Aorta (tissue), 5 donors: ENCODE measurements at places on chromosomes 1 and 21. TPM values are rescaled to one million over a fixed set of nuclear protein-coding genes. Genes with fewer than 3 reads are reported as not detected.
A peak's percentile ranks its signal among the peaks of the same experiment; 100 is the strongest.

- DNase-seq, result peak; percentile 82
- H3K27ac ChIP-seq, result no peak overlapping the region
- no peaks in the 10 kb centered on the region for H3K36me3 ChIP-seq
- no peaks in the 10 kb centered on the region for H3K4me1 ChIP-seq
Observed at GRCh38 chr1:42035205-42035829, 116.6 kb upstream of the HIVEP3 start.

DNA sequence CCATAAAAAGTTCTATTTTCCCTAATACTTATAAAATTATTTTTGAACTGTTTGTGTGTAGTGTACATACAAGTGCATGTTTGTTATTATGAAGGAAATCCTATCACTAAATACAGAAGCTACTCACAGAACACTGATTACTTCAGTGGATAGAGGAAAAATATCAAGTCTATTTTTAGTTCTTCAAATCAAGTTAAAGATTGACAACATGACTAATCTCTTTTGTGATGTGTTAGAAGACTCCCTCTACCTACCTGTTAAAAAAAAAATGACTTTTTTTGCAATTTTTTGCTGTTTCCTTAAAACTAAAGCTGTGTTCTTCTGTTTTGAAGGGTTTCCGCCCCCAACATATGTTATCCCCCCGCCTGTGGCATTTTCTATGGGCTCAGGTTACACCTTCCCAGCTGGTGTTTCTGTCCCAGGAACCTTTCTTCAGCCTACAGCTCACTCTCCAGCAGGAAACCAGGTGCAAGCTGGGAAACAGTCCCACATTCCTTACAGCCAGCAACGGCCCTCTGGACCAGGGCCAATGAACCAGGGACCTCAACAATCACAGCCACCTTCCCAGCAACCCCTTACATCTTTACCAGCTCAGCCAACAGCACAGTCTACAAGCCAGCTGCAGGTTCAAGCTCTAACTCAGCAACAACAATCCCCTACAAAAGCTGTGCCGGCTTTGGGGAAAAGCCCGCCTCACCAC is 45.5 kb downstream of the NCF2 start:
- H3K4me3 ChIP-seq, result no peak overlapping the region
- no peaks in the 10 kb centered on the region for H3K4me1 ChIP-seq
- H3K27ac ChIP-seq, result no peak overlapping the region
- DNase-seq, result no peak
- peaks cover 3% of the 10 kb centered on the region for H3K36me3 ChIP-seq

- H3K36me3 ChIP-seq, result no peaks in the 10 kb centered on the region
- H3K27ac ChIP-seq, result no peak overlapping the region
- DNase-seq, result no peak
- H3K4me3 ChIP-seq, result no peak overlapping the region
- H3K4me1 ChIP-seq, result no peaks in the 10 kb centered on the region
Observed at GRCh38 chr1:58454385-58454784, 92.1 kb downstream of the OMA1 start.

GRCh38 chr1:59126366-59126765 is 170.5 kb upstream of the FGGY start:
- no peak overlapping the region for H3K27ac ChIP-seq
- peaks cover 2% of the 10 kb centered on the region for H3K4me1 ChIP-seq
- H3K36me3 ChIP-seq, result no peaks in the 10 kb centered on the region
- no peak overlapping the region for H3K4me3 ChIP-seq

DNA sequence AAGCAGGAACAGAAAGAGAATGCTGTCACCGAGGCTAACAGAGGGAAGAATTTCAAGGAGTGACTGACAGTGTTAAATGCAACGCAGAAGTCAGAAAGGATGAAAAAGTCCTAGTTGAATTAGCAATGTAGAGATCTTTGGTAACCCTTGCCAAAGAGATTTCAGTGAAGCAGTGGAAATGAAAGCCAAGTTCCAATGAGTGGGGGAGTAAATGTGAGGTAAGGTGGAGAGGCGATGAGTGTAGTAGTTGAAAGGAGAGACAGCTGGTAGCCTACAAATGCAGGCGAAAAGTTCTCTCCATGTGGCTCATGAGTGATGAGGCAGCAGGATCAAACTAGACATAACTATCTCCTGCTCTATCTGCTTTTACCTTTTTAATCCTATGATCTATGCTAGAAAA is 74.6 kb upstream of the IPO9 start:
- H3K4me1 ChIP-seq, result peaks cover 19% of the 10 kb centered on the region
- no peak for DNase-seq
- no peaks in the 10 kb centered on the region for H3K27me3 ChIP-seq
- no peak overlapping the region for H3K4me3 ChIP-seq

DNA sequence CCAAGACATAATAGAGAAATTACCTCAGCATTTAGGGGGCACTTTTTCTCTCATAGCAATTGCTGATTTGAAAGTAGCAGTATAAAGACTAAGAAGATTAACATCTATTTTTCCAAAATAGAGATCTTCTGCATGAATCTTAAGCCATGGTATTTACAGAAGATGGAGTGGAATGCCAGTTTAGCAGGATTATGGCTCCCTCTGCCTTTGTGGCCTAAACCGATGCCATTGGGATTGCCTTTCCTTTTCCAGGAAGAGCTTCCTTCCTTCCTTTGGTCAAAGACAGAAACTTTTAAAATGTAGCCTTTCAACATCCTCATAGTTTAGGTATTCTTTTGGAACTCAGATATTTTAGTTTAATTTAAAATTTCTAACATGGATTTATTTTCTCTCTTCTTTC is 39.4 kb downstream of the CFHR5 start:
- DNase-seq, result no peak
- H3K4me1 ChIP-seq, result no peaks in the 10 kb centered on the region
- no peaks in the 10 kb centered on the region for H3K36me3 ChIP-seq
- H3K27me3 ChIP-seq, result no peaks in the 10 kb centered on the region
- H3K4me3 ChIP-seq, result no peak overlapping the region
- no peak overlapping the region for H3K27ac ChIP-seq

DNA sequence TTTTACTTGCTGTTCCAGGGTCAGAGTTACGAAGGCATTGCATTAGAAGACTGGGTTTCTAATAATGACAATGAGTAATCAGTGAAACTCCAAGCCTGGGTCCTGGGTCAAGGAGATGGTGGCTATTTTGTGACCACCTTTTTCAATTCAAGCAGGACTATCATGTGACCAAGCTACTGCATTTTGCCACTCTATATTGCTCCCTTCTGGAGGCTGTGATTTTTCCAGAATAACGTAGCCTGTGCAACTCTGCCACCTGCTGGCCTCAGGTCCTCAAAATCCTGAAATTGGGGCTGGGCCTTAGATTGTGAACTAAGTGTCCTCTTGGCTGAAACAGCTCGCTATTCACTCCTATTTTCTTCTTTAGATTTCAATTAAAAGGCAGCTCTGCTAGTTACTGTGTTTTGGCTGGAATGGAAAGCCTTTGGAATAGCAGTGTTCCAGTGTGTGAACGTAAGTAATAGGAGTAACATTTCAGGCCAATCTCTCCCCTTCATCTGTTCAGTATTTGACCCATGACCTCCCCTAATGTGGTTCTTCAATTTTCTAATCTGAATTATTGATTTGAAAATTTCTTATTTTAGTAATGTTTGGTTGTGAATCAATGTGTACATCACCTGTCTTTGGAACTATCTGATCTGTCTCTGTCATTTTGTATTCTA is 52.9 kb upstream of the CD46 start:
- no peak overlapping the region for H3K4me3 ChIP-seq
- no peaks in the 10 kb centered on the region for H3K4me1 ChIP-seq
- H3K27ac ChIP-seq, result no peak overlapping the region
- no peaks in the 10 kb centered on the region for H3K36me3 ChIP-seq

- H3K27me3 ChIP-seq, result no peaks in the 10 kb centered on the region
- H3K36me3 ChIP-seq, result no peaks in the 10 kb centered on the region
- H3K4me3 ChIP-seq, result no peak overlapping the region
- no peak overlapping the region for H3K27ac ChIP-seq
- no peak for DNase-seq
- no peaks in the 10 kb centered on the region for H3K4me1 ChIP-seq
Observed at GRCh38 chr21:36127977-36128376, 6.9 kb upstream of the CBR3 start.

- H3K36me3 ChIP-seq, result no peaks in the 10 kb centered on the region
- peak overlapping the region; percentile 79 for H3K27ac ChIP-seq
- no peak overlapping the region for H3K4me3 ChIP-seq
- DNase-seq, result no peak
- H3K4me1 ChIP-seq, result no peaks in the 10 kb centered on the region
Observed at GRCh38 chr1:183821889-183822611, 17.1 kb downstream of the RGL1 start.

GRCh38 chr1:210571356-210572284 is 242.9 kb downstream of the HHAT start:
- no peaks in the 10 kb centered on the region for H3K36me3 ChIP-seq
- no peaks in the 10 kb centered on the region for H3K4me1 ChIP-seq
- H3K27ac ChIP-seq, result no peak overlapping the region

DNA sequence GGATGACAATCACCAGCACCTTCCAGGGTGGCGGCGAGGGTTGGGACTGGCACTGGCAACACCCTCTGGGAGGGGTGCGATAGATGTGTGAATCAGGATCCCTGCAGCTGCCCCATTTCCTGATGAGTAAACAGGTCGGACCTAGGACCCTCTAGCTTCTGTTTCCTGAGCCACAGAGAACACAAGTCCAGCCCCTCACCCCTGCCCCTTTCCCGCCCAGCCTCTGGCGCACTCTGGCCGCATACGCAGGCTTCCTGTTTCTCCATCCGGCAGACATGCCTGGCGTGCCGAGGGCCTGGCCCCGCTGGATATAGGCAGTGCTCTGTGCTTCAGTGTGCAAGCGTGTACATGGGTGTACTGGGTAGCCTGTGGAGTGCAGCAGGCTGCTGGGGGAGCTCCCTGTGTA is 4.6 kb downstream of the PEAR1 start:
- no peaks in the 10 kb centered on the region for H3K36me3 ChIP-seq
- H3K4me1 ChIP-seq, result no peaks in the 10 kb centered on the region
- H3K4me3 ChIP-seq, result no peak overlapping the region
- H3K27ac ChIP-seq, result no peak overlapping the region

DNA sequence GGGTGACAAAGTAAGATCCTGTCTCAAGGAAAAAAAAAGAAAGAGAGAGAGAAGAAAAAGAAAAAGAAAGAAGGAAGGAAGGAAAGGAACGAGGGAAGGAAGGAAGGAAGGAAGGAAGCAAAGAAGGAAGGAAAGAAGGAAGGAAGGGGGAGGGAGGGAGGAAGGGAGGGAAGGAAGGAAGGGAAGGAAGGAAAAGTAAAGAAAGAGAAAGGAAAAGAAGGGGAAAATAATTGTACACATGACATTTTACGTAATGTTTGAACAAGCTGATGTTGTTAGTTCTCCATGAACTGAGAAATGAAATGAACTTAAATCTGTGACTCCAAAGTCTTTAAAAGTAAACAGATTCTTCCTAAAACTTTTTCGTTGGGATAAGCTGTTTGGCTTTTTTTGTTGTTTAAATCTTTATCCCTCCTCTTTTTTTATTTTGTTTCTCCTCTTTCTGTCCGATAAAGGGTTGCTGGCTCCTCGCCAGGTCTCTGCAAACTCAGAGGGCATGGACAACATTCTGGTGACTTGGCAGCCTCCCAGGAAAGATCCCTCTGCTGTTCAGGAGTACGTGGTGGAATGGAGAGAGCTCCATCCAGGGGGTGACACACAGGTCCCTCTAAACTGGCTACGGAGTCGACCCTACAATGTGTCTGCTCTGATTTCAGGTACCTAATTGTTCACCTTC is 59.8 kb downstream of the IL12RB2 start:
- no peaks in the 10 kb centered on the region for H3K4me1 ChIP-seq
- no peak overlapping the region for H3K27ac ChIP-seq
- no peaks in the 10 kb centered on the region for H3K27me3 ChIP-seq
- H3K4me3 ChIP-seq, result no peak overlapping the region
- no peaks in the 10 kb centered on the region for H3K36me3 ChIP-seq

GRCh38 chr1:68322837-68323687 is 90.7 kb upstream of the WLS start:
- H3K4me1 ChIP-seq, result peaks cover 1% of the 10 kb centered on the region
- H3K4me3 ChIP-seq, result no peak overlapping the region
- no peak overlapping the region for H3K27ac ChIP-seq
- peak; percentile 61 for DNase-seq

- H3K36me3 ChIP-seq, result no peaks in the 10 kb centered on the region
- no peak overlapping the region for H3K27ac ChIP-seq
- no peaks in the 10 kb centered on the region for H3K27me3 ChIP-seq
- no peak for DNase-seq
- H3K4me3 ChIP-seq, result no peak overlapping the region
- H3K4me1 ChIP-seq, result no peaks in the 10 kb centered on the region
Observed at GRCh38 chr1:105254906-105255305, 1505.2 kb downstream of the AMY1C start.

- no peak for DNase-seq
- no peaks in the 10 kb centered on the region for H3K4me1 ChIP-seq
- peaks cover 5% of the 10 kb centered on the region for H3K36me3 ChIP-seq
- no peaks in the 10 kb centered on the region for H3K27me3 ChIP-seq
Observed at GRCh38 chr1:226148121-226148648, 38.4 kb downstream of the ACBD3 start.

Gene OLIG2
- total RNA-seq, result not detected

Gene EVI5
- total RNA-seq, result 47.5 TPM

Gene RXRG
- total RNA-seq, result not detected

Gene RAVER2
- total RNA-seq, result 18.2 TPM

Gene OR2L8
- total RNA-seq, result 0.69 TPM

Gene CD5L
- not detected for total RNA-seq

Gene PROX1
- total RNA-seq, result 2.6 TPM

Gene CD52
- total RNA-seq, result 12.0 TPM

Gene WNT3A
- not detected for total RNA-seq

Gene DCST2
- total RNA-seq, result 0.75 TPM

Gene RNF186
- not detected for total RNA-seq

Gene CELA2A
- 1.3 TPM for total RNA-seq

Gene TINAGL1
- 506 TPM for total RNA-seq

Gene THEM5
- total RNA-seq, result not detected

Gene PLPPR5
- total RNA-seq, result not detected

Gene RBM15
- 18.7 TPM for total RNA-seq
